ENCODE measurements at places on chromosomes 13 and 19.

- DNase-seq = no peak
Observed at GRCh38 chr19:2048104-2048958, 2.7 kb downstream of the MKNK2 start.

- DNase-seq = no peak
Observed at GRCh38 chr19:42281827-42282762, 13.0 kb downstream of the CIC start.

DNA sequence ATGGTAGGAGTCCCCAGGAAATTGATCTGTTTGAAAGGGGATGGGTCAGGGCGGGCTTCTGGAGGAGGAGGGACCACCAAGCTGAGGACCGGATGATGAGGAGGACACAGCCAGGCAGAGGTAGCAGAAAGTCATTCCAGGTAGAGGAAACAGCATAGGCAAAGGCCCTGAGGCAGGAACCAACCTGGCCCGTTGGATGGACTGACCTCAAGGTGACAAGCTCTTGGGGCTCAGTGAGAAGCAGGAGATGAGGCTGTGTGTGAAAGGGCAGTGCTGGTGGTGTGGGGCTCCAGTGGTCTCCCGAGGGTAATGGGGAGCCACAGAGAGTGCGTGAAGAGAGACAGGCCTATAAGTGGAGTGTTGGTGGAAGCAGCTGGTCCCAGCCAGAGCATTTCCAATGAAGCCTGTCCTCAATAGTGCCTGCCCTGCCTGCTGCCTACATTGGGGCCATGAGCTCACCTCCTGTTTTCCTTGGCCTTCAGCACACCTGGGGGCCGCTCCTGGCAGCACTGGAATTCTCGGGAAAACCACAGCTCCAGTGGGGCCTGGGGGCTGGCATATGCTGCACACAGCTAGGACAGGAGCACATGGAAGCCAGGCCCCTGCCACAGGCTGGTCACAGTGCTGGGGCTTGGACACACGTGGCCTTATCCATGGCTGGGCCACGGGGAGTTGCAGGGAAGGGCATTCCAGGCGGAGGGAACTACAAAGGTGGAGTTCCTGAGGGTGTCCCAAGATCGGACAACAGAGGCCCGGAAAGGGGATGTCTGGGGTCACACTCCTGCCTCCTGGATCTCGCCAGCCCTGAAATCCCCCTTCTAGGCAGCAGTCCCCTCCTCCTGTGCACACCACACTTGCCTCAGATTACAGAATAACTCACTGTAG is 2.3 kb upstream of the COMP start:
- DNase-seq = no peak

GRCh38 chr13:68051910-68052309 is 821.8 kb upstream of the PCDH9 start:
- no peak for DNase-seq

Data from NCI-H187 (cell line).